ENCODE measurements at places on chromosomes 1 and 21.

GRCh38 chr1:105909811-105910210, 1146.7 kb upstream of the PRMT6 start:
- no peak for DNase-seq

DNA sequence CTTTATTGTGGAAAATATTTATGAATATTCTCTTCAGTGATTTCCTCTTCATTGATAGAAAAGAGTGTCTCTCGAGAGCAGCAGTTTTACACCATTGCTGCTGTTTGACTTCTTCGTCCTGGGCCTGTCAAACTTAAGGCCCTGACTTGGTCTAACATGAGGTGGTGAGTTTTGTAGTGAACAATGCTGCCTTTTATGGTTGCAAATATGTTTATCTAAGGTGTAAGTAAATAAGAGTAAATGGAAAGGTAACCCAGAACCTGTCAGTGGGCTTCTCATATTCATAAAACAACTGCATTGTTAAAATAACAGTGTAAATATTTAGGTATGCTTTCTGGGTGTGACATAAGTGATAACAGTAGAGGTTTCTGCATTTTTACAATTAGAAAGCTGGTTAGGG, 62.8 kb upstream of the SCCPDH start:
- DNase-seq, result no peak

- DNase-seq, result no peak
Measured at GRCh38 chr1:93471284-93471683, 23.4 kb downstream of the FNBP1L start.

DNA sequence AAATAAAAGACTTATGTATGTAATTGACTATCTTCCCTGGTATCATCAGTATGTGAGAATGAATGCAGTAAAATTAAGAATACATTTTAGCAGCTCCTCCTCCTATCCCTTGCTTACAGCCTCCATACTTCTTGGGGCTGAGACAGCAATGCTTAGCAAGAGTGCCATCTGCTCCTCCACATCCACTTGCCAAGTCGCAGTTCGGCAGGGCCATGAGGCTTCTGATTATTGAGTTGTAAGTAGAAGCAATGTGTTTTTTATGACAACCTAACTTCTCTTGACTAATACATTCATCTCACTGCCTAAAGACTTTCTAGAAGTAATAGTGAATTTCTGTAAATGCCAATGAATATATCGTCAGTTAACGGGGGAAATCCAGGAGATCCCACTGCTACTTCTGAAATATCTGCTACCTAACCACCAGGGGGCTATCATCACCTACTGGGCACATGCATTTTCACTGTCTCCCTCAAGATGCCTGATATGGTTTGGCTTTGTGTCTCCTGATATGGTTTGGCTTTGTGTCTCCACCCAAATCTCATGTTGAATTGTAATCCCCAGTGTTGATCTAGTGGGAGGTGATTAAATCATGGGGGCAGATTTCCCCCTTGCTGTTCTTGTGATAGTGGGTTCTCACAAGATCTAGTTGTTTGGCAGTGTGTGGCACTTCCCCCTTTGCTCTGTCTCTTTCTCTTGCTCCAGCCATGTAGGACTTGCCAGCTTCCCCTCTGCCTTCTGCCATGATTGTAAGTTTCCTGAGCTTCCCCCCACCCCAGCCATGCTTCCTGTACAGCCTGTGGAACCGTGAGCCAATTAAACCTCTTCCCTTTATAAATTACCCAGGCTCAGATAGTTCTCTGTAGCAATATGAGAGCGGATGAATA, 59.6 kb downstream of the EXTL2 start:
- peak; percentile 22 for DNase-seq

- no peak for DNase-seq
Measured at GRCh38 chr21:26471099-26471471, 102.0 kb downstream of the CYYR1 start.

DNA sequence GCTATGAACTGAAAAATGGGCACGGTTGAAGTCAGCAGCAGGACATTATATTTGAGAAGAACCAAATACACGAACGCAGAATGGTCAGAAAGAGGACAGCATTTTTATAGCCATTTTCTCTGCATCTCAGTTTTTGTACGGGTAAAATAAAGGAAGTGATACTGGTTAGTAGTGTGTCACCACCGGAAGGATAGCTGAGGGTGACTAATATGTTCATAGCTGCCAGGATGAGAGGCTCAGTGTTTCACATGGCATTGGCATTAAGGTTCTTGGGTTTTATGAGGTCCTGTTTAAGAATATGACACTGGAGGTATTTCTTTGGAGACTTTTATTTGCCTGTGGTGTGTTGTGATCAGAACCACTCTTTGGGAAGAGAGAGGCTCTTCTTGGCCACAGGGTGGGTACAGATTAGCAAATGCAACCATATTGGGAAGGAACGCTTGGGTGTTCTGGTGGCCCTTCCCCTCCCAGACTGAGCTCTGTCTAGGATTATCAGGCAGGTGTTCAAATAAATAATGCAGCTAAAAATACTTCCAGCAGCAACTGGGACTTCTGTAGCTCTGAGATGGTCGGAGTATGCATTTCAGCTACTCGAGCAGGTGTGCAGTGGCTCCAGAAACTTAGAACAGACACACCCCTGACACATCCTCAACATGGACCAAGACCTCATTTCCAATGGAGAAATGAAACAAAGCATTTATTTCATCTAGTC, 158.2 kb downstream of the PBX1 start:
- no peak for DNase-seq
